Lower leg skin (tissue), 4 donors: ENCODE measurements at places on chromosomes 11 and 22. TPM values are rescaled to one million over a fixed set of nuclear protein-coding genes. Genes with fewer than 3 reads are reported as not detected.

GRCh38 chr22:20106205-20106848, 9.6 kb upstream of the RANBP1 start:
- DNase-seq = no peak

- DNase-seq = no peak
Measured at GRCh38 chr11:17648528-17648927, 70.8 kb upstream of the MYOD1 start.

GRCh38 chr11:117064275-117064674, 34.0 kb downstream of the SIK3 start:
- no peak for DNase-seq

GRCh38 chr11:119347242-119347641, 737 bp upstream of the MFRP start:
- DNase-seq = no peak

SCO2 gene
- 4.8 TPM for total RNA-seq

TREH gene
- total RNA-seq = not detected
